Head of caudate nucleus (tissue), 42 donors: ENCODE measurements at places on chromosomes 2 and 18.

GRCh38 chr2:152036611-152037469, 62.0 kb downstream of the CACNB4 start:
- DNase-seq, result peak; percentile 40

DNA sequence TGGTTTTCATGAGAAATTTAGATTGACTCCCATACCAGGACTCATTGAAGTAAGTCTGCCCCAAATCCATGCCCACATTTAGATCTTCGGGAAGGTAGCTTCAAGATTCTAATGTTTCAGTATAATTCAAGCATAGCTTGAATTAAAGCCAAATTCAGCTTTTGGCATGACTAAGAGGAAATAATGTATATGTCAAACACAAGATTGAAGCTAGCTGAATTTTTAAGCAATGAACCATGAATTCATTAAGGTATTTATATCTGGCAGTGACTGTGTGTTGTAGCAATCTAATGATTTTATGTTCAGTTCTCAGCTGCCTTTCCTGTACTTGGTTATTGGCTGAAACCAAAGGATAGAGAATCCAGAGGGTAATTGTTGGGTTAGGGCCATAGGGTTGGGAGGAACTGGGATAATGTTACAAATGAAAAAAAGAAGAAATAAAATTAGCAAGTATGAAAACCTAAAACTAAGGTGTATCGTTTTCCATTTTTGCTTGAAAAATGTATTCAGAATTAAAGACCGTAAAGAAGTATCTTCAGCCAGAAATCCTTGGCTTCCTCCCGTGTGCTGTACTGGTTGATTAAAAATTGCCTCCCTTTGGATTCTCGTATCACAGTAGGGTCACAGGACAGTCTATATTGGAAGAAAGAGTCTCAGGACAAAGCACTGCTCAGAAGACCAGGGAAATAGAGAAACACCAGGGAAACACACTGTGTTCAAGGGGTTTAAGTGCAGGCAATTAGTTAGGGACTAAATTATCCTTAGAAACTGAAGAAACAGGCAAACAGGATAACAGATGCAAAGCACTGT, 119.0 kb upstream of the FN1 start:
- DNase-seq, result no peak

GRCh38 chr2:158047156-158047611, 54.5 kb upstream of the UPP2 start:
- no peak for DNase-seq

- no peak for DNase-seq
These were observed 242.0 kb downstream of the HAUS1 start for GRCh38 chr18:46346213-46346612.

DNA sequence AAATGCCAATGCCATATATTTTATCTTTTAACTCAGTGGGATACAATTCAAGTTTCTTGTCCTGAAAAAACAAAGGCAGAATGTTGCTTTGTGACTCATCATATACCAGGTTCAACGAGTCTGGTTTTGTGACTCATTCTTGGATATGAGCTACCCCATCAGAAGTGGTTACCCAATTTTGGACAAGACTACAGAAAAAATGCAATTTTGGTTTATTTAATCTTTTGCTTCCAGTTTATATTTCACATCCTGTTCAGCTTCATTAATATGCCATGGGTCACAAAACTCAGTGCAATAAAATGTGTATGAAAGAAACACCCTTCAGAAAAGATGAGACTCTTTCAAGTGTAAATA, 25.0 kb downstream of the FN1 start:
- DNase-seq, result no peak

DNA sequence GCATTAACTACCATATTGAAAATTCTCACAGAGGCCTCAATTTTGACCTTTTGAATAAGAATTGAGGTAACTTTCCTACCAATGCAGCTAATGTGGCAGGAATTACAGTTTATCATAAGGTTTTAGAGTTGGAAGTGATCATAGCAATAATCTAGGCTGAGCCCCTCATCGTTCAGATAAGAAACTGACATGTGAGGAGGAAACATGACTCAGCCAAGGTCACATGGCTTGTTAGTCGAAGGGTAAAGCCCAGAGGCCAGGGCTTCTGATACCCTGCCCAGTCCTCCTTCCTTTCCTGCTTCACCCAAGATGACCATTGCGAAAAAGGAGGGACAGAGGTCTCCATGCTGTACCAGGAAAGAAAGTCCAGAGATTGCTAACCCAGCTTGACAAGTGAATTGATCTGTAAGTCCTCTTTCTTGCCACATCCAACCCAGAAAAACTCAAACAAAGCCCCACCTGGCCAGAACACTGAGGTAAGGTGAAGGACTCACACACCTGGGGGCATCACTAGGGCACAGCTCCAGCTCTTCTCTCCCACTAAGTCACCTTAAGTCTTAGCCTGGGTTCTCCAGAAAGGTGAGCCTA, 174.8 kb downstream of the EN1 start:
- no peak for DNase-seq

DNA sequence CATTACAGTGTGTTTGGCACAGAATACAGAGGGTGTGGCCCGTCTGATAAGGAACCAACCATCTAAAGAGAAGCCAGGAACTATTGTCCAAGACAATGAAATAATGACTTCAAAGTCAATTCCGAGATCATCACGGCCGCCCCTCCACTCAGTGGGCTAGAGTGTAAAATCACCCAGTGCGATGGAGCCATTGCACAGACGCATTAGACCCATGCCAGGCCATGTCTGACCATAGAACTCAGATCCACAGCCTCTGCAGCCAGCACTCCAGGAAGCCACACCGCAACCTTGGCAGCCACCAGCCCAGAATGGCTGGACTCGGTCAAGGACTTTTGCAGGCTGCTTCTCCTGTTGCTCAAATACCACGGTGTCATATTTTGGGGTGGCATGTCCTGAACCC, 835.7 kb downstream of the DCDC2C start:
- DNase-seq, result no peak

GRCh38 chr2:74094291-74094690, 53.4 kb downstream of the BOLA3 start:
- DNase-seq, result no peak

DNA sequence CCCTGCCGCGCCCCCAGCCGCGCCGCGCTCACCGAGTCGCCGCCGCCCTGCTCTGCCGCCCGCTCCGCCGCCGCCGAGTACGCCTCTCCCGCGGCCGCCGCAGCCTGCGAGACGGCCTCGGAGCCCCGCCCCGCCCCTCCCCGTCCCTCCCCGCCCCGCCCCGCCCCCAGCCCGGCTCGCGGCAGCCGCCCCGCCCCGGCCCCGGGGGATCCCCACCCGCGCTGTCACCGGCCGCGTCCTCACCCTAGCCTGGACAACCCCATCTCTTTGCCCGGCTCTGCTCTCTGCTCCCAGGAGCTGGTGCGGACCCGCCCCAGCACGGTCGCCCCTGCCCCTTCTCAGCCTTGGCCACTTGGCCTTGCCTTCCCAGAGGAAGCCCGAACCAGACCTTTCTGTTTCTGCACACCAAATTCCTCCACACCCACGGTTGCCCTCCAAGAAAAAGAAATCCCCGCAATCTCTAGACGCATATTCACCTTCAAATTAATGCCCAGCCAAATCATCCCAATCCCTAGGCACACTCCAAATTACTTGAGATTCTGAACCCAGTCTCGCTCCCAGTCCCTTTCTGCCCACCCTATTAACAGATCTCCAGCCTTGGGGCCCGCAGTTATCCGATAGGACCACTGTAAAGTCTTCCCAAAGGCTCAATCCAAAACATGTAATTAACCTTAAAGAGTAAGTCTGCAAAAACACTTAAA, at the start of gene CYRIA:
TSS of gene CYRIA (minus strand) at position 87 of the 701 bp plus-strand sequence. CDS start 77,715 bp downstream, outside the sequence.
- DNase-seq, result peak; percentile 68

- DNase-seq, result no peak
These were observed 14.9 kb downstream of the IGFBP2 start for GRCh38 chr2:216648105-216648504.

DNA sequence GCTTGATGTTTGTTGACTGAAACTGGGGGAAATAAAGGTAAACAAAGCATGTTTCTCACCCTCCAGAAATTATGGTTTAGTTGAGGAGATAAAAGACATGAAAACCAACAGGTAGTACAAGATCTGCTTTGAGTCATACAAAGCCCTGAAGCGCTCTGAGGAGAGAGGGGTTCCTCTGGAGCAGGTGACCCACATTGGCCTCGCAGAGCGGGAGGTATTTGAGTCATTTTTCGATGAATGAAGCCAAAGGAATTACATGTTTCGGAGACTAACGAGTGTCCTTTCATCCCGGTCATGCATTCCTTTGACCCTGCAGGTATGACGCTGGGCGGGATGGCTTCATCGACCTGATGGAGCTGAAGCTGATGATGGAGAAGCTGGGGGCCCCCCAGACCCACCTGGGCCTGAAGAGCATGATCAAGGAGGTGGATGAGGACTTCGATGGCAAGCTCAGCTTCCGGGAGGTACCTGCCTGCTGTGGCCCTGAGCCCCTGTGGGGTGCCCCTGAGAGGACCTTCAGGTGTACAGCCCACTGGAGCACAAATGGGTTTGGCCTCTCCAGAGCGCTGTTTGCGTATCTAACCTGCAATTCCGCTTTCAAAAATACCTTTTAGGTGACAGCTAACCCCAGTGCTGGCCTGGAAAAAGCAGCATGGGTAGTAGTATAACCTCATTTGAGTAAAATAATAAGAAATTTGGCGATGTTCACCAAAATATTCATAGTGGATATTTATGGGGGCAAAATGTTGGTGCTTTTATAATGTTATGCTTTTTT, 29.3 kb downstream of the EFHD1 start:
- DNase-seq, result no peak

- no peak for DNase-seq
These were observed 48.1 kb upstream of the CRIM1 start for GRCh38 chr2:36307441-36307840.

DNA sequence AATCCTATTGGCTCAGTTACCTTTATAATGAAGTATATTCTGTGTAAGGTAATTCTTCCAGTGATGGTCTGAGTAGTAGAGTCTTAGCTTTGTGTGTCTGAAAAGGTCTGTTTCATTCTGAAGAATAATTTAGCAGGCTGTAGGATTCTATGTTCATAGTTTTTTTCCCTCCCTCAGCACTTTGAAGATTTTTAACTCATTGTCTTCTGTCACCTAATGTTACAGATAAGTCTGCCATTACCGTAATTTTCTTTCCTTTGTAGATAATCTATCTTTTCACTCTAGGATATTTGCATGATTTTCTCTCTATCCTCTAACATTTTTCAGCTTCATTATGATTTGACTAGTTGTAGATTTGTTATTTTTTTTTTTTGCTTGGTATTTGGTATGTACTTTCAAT, 22.7 kb downstream of the INSIG2 start:
- no peak for DNase-seq

- no peak for DNase-seq
These were observed 8.1 kb upstream of the MLPH start for GRCh38 chr2:237478979-237479378.

DNA sequence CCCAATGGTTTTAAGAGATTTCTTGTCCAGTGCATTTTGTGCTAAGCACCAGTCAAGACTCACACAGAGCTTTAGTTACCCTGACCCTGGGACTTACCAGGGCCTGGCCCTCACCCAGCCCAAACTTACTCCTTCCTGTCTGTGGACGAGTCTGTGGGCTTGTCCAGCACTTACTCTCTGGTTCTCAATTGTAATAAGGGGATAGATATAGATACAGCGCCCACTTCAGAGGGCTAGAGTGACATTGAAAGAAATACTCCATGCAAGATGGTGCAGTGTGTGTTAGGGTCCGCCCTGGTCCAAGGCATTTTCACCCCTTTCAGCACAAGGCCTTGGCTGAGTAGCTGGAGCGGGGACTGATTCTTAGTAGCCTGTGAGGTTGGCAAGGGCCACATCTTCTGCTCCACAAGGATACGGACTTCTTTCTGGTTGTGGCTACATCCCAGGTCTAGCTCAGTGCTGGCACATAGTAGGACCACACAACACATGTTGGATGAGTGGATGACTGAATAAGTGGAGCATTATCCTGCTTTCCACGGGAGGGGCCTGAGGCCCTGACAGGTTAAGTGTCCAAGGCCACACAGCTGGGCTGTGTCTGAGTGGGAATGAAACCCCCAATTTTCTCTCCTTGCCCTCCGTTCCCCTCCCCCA, 3.8 kb upstream of the ARID5A start:
- DNase-seq, result no peak

- no peak for DNase-seq
These were observed 5.0 kb upstream of the ADAM17 start for GRCh38 chr2:9560628-9561027.

DNA sequence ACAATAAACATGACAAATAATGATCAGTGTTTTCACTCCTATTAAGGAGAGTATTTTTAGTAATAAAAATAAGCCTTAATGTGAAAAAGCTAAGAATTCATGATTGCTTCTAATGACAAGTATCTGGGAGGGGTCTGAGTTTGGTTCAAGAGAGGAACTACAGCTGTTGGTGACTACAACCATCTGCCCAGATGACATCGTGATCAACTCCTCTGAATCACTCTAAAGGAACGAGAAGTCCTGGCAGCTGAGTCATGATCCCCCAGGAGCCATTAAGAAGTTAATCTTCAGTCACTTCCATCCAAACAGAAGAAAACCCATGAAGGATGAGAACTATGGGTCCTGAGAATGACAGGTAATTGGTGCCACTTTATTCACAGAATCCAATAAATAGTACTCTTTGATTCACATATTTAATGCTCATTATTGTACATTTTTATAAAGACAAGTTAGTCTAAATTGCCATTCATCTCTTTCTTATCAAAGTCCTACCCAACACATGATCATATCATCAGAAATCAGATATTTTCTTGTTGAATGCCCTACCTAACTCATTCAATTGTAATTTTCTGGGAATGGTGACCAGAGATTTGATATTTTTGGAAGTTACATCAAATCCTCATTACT, 6.8 kb downstream of the TFPI start:
- DNase-seq, result no peak

DNA sequence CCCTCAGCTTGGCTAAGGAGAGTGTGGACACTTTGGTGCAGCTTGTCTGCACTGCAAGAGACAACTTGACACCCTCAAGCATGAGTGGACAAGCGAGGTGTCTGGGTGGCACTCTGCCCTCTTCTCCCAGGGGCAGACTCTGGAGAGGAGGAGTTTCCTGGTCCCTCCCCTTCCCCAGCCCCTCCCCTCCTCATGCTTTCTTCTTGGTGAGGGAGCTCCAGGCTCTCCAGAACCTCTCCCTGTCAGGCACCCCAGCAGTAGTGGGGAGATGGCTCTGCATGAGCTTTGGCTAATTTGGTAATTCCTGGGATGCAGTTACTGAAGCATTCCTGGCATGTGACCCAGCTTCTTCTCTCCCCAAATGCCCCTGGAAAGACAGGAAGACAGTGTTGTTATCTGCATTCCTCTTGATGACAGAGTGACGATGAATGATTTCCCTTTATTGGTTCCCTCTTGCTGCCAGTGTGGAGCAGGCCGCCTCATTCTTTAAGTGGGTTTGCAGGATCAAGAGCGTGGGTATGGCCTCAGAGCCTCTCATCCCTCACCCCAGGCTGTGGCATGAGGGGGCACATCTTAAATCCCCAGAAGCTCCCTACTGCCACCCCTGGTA, 89.2 kb downstream of the STPG4 start:
- DNase-seq, result no peak

- no peak for DNase-seq
These were observed 22.5 kb upstream of the TCF4 start for GRCh38 chr18:55610506-55610905.

GRCh38 chr2:29241955-29242565, 126.8 kb downstream of the CLIP4 start:
- no peak for DNase-seq

- DNase-seq, result no peak
These were observed 179.6 kb downstream of the BARD1 start for GRCh38 chr2:214629875-214630274.

GRCh38 chr18:27921904-27922751, 254.8 kb downstream of the CDH2 start:
- DNase-seq, result no peak

- DNase-seq, result no peak
These were observed 1.5 kb downstream of the CRYBA2 start for GRCh38 chr2:218991674-218992168.

- no peak for DNase-seq
These were observed 8.7 kb upstream of the AGFG1 start for GRCh38 chr2:227462972-227463931.
